ENCODE measurements at places on chromosomes 1 and 21.

DNA sequence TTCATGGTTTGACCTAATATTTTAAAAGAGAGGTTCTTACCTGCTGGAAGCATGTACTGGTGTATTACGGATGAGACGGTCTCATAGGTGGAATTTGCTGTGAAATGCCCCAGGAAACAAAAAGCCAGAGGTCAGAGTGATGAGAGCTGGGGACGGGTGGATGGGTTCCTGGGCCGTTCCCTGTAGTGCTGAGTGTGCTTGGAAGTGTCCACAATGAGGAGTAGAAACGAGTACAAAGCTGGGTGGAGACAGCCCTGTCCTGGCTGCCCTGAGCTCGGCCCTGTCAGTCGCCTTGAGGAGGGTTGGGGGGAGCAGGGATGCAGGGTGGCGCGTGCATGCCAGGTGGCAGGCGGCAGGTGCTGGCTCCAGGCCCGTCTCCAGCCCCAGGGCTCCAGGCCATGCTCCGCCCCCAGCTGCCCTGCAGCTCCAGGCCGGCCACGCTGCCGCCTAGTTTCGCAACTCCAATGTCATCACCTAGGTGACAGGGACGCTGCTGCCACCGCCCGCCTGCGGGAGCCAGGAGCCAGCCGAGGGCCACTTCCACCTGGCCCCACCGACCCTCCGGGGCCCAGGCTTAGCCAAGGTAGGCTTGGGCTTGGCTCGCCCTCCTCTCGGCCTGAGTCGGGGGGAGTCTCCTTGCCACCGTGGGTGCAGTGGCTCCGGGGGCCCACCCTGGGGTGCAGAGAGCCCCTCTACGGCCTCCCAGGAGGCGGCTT lies 16.4 kb downstream of the TP73 start:
- DNase-seq, result peak; percentile 39

GRCh38 chr1:228283476-228284147 lies 75.8 kb downstream of the OBSCN start:
- DNase-seq, result no peak

GRCh38 chr1:30990591-30990990 lies 74.9 kb downstream of the PUM1 start:
- no peak for DNase-seq

DNA sequence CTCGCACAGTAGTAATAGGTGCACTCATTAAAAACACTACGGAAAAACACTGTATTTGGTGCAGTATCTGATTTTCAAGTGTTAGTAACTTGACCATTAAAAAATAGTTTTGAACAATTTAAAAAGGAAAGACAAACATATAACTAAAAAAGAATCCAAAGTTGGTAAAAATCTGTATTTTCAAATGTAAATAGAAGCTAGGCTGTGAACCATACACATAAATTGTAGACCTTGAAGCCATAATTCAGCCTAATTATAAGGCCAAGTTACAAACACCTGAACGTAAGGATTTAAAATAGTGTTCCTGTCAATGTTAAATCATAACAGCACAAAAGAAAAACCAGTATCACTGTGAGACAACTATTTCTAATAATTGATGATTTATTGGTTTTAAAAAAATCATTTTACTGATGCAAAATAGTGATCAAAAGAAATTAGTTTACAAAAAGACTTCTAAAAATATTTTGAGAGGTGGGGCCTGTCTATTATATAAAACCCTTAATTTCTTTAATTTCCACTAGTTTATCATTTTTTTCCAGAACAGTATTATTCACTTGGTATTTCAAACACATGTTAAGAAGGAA lies 4.5 kb downstream of the IRF2BP2 start:
- no peak for DNase-seq

GRCh38 chr1:218499011-218499691 lies 154.0 kb downstream of the TGFB2 start:
- DNase-seq, result no peak

- DNase-seq, result no peak
Observed at GRCh38 chr1:15803380-15803779, 4.1 kb downstream of the UQCRHL start.

GRCh38 chr1:36522021-36522420 lies 39.3 kb upstream of the CSF3R start:
- no peak for DNase-seq

DNA sequence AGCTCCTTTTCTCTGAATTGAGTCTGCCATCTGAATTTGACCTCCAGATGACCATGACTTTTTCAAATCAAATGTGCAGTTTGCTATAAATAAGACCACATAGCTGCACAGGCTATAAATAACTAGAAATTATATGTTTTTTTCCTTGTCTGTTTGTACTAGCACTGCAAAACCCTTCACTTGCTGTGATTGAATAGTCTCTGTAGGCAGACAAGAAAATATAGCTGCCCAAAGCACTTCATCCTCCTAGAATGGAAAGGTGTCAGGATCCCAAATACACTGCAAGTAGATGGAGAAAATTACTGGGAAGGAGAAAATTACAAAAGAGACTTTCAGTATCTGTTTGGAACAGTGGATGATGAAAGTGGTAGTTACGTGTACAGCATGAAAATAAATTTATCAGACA lies 175.8 kb downstream of the APP start:
- no peak for DNase-seq

DNA sequence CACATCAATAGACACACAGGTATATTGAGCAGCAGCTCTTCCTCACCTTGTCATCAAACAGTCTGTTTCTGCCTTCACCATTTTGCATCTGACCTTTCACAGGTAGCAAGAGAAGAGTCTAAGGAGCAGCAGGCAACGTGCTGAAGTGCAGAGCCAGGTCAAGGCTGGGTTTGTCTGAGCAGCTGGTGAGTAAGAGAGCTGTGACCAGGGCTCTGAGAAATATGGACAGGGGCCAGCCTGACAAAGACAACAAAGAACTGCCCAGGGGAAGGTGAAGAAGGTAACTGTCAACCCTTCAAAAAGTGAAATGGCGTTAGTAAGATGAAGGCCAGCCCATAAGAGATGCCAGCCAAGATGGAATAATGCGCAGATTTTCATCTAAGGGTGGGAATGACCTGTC lies 58.9 kb upstream of the LRRC8D start:
- no peak for DNase-seq

DNA sequence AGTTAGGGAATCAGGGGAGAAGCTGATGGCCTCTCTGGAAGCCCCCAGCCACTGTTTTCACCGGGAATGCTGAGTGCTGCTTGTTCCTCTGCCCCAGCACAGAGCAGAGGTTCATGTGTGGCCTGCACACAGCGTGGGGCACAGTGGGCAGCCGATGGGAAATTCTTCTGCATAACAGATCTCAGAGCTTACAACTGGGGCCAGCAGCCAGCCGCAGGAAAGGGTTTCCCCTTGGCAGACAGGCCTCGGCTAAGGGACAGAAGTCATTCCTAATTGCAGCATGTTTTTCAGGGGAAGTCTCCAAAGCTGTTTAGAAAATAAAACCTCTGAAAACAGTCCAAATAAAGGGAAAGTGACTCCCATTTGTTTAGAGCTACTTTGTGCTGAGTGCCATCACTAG lies 22.6 kb downstream of the HMGB4 start:
- no peak for DNase-seq

DNA sequence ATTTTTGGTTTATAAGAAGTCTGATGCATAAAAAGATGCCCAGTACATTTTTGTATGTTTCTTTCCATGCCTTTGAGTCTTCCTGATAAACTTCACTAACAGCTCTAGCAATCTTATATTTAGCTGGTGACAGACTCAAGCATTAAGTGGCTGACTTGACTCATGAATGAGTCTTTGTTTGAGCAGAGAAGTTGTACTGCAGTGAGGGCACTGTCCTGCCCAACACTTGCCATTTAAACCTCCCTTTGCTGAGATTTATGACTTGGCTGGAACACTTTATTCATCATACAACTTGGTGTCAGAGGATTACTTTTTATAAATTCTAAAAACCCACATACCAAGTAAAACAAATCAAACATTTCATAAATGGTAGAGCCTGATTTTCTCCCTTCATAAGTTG lies 14.6 kb upstream of the CAMSAP2 start:
- no peak for DNase-seq

GRCh38 chr1:109573785-109574184 lies 25.4 kb downstream of the GNAI3 start:
- DNase-seq, result no peak

- DNase-seq, result no peak
Observed at GRCh38 chr1:87202451-87202850, 126.2 kb upstream of the LMO4 start.

GRCh38 chr1:204249736-204250427 lies 36.1 kb upstream of the GOLT1A start:
- no peak for DNase-seq

DNA sequence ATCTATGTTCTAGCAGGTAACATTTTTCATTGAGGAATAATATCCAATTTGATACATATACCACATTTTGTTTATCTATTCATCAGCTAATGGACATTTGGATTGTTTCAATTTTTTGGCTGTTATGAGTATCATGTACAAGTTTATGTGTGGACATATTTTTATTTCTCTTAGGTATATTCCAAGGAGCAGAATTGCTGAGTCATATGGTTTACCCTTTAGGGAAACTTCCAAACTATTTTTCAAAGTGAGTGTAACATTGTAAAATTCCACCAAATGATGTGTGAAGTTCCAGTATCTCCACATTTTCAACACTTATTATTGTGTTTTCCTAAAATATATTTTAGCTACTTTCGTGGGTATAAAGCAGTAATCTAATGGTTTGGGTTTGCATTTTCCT lies 1789.9 kb downstream of the MRPL39 start:
- no peak for DNase-seq

- no peak for DNase-seq
Observed at GRCh38 chr1:93734999-93735398, 53.4 kb upstream of the BCAR3 start.

DNA sequence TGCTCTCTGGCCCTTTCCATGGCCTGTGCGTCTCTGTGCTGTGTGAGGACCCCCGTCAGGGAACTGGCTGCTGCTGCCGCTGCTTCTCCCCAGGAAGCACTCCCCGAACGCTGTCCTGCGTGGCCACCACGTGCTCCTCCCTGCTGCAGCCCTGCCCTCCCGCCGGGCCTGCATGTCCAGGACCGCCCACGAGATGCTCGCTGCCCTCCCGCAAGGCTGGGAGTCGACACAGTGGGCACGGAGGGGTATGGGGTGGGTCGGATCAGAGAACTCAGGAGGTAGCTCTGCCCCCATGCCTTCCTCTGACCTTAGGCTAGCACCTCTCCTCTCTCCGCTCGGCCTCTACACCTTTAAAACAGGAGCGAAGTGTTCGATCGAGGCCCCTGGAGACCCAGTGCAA lies 171.9 kb upstream of the AJAP1 start:
- no peak for DNase-seq

DNA sequence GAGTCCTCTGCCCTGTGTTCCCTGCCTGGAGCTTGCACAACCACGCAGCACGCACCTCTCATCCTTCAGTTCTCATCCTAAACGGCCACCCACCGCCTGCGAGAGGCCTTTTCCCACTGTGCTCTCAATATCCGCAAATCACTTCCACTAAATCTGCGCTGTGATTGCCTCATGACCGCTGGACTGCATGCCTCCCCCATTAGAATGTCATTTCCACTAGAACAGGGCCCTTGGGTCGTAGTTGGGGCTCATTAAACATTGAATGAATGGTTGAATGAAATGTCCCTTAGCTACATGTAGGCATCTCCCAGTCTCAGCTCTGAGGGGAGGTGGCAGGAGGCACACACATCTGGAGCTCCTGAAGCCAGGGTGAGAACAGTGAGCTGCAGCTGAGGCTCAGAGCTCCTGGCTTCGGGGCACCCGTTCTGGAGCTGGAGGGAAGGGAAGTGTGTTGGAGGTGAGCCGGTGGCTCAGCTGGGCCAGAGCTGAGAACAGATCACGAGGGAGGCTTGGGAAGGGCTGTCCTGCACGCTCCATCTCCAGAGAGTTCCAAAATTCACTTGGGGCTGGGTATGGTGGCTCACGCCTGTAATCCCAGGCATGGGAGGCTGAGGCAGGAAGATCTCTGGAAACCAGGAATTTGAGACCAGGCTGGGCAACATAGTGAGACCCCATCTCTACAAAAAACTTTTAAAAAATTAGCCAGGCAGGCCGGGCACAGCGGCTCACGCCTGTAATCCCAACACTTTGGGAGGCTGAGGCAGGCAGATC lies 30.4 kb downstream of the TMEM201 start:
- no peak for DNase-seq

DNA sequence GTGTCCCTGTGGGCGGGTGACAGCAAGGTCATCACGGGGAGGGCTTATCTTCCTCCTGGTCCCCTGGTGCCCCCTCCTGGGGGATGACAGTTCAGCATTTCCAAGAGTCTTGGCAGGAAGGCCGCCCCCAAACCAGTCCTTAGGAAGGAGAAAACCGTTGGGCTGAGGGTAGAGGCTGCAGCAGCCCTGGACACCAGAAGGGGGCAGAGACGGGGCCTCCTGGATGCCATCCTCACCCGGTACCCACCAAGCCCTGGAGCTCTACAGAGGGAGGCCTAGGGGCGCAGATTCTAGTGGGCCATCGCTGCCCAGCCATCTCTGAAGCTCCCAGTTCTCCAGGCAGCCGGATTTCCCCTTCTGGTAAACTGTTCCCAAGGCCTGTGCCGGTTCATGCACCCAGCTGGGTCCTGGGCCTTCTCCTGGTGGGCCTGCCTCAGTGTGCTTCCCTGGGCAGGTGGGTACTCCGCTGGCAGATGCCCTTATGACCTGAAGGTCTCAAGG lies 14.8 kb upstream of the ZNF669 start:
- DNase-seq, result no peak

DNA sequence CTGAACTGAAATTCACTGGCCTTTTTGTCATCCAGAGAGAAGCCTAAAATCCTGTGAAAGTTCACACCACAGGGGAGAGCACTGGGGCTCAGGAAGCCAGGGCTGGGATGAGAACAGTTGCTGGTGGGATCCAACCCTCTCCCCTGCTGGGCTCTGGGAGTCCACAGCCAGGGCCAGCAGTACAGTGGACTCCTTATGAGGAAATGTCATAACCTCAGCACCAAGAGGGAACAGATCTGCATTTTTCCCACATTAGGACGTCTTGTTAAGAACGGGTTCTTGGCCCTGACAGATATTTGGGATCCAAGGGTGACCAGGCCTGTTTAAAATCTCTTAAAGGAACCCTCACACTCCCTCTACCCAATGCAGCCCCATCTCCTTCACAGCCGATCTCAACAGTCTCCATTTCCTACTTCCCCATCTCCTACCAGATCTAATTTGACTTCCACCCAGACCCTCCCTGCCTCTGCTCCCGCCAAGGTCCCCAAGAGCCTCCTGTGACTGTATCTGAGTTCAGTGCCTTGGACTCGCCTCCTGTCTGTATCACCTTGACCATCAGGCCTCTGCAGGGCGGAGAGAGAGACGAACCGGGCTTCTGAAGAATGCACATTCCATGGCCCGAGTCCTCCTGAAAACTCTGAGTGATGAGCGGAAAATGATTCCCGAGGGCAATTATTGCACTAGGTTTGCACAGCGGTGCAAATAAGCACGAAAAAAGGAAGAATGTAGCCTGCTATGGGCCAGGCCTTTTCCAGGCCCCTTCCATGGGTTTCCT lies 159.9 kb downstream of the TRABD2B start:
- DNase-seq, result no peak

- DNase-seq, result no peak
Observed at GRCh38 chr1:118992237-118992825, 4.2 kb upstream of the TBX15 start.
